ENCODE measurements at places on chromosomes 5 and 9.

GRCh38 chr5:64149857-64150521, 15.7 kb upstream of the RNF180 start:
- no peak for DNase-seq

- DNase-seq = no peak
These were observed 11.2 kb downstream of the FAM240B start for GRCh38 chr9:38708759-38709158.

GRCh38 chr5:68214482-68215207, 911 bp upstream of the PIK3R1 start:
- no peak for DNase-seq

DNA sequence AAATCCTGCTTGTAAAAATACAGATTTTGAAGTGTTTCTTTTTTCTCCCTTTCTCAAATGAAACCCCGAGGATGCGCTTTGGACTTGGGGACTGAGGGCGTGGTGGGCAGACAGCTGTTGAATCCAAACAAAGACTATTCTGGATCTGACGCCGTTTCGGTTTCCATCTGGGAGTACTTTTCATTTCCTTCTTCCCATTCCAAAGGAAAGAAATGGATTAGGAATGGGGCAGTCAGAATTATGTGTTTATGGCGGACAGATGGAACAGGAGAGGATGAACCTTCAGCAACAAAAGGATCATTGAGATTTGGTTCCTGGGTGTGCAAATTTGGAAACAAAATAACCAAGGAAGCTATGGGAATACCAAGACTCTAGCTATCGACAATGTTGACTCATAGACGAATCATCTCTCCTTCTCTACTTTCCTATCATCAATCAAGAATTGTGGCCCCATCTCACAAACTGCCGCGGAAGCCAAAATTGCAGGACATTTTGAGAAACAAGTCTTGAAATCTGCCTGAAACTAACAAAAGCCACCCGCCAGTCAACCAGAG, 300.6 kb downstream of the PARP8 start:
- no peak for DNase-seq

- no peak for DNase-seq
These were observed 30.1 kb upstream of the PDE8B start for GRCh38 chr5:77180167-77181081.

GRCh38 chr5:1103505-1104326, 8.1 kb downstream of the SLC12A7 start:
- DNase-seq = no peak

- DNase-seq = no peak
These were observed 33.1 kb downstream of the CRB2 start for GRCh38 chr9:123389070-123389469.

DNA sequence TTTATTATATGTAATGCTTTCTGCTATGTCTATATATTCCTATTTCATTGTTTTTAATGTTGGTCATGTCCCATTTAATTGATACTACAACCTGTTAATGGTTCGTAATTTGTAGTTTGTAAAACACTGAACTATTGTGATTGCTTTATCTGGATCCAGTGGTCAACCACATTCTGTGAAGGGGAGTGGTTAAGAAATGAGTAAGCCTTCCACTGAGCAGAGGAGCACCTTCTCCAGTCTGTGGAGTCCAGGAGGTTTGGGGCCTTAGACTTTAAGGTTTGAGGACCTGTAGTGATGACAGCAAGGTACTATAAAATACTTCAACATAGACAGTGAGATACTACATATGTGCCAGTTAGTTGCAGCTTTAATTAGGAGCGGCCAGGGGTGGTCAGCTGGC, 67.7 kb upstream of the RAD23B start:
- no peak for DNase-seq

- no peak for DNase-seq
These were observed 105.9 kb downstream of the RFX3 start for GRCh38 chr9:3419893-3420292.

DNA sequence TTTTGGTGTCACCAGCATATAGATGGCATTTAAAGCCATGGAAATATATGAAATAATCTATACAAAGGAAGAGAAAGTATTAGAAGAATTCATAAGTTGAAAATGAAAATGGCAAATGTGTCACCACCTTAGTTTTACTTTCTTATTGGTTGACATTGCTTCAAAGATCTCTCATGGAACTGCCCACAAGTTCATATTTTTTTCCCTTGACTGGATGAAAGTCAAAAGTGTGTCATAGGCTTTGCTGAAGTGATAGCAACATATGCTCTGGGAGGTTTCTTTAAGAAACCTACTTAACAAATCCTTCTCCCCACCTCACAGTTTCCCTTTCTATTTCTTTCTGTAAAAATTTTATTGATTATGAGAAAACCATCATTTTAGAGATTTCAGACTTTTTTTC, 127.2 kb downstream of the VPS13A start:
- no peak for DNase-seq

GRCh38 chr9:8417341-8417740, 617.8 kb upstream of the DMAC1 start:
- no peak for DNase-seq

GRCh38 chr9:2321523-2322148, 300.0 kb upstream of the VLDLR start:
- DNase-seq = no peak

GRCh38 chr5:151463137-151464029, 16.0 kb downstream of the SLC36A1 start:
- no peak for DNase-seq

- DNase-seq = no peak
These were observed 73.9 kb downstream of the ACTBL2 start for GRCh38 chr5:57408714-57409113.

- DNase-seq = no peak
These were observed 121.3 kb downstream of the LHFPL2 start for GRCh38 chr5:78527054-78527859.

GRCh38 chr5:54785729-54786591, 199.4 kb downstream of the ESM1 start:
- DNase-seq = no peak

DNA sequence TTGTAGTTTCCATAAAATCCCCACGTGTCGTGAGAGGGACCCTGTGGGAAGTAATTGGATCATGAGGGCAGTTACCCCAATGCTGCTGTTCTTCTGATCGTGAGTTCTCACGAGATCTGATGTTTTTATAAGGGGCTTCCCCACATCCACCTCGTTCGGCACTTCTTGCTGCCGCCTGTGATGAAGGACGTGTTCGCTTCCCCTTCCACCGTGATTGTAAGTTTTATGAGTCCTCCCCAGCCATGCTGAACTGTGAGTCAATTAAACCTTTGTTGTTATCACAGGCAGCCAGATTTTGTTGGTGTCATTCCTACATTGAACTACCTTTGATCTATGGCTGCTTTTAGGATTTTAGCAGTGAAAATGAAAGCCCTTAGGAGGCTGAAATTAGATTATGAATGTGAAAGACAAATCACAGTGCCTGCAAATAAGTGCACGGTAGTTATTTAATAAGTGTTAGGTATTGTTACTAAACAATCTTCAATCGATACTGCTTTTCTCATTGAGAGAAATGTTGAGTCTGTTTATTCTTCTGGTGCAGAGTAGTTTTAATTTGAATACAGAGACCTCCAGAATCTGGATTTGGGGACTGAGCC, 68.0 kb upstream of the C6 start:
- no peak for DNase-seq
